ELR (cell line): ENCODE measurements at places on chromosomes 12 and 14.

GRCh38 chr14:93511001-93511400 lies 80.3 kb downstream of the UNC79 start:
- DNase-seq, result no peak

GRCh38 chr14:52233693-52234092 lies 33.8 kb upstream of the PTGDR start:
- DNase-seq, result no peak

- DNase-seq, result no peak
These were observed 44.9 kb downstream of the TESC start for GRCh38 chr12:117054279-117054678.

DNA sequence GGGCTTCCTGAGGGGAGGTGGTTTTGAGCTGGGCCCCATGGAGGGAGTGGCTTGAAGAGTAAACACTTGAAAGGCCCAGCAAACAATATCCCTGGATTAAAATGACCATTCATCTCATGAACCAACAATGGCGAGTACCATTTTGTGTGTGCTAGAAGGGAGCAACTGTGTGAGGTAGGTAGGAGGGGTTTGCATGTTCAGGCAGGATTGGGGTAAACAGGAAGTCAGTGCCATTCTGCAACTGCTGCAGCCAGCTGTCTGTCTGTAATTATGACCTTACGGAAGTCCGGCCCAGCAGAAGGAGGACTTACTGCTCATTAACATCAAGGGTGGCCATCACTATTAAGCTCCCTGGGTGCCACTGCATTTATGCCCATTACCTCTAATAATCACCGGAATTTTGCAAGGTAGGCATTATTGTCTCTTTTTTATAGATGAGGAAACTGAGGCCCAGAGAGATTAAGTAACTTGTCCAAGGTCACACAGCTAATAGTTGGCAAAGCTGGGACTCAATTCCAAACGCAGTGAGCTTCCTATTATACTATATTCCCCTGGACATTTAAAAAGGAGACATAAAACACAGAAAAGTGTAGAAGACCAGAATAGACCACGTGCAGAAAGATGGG lies 16.6 kb upstream of the IFI27L2 start:
- no peak for DNase-seq

GRCh38 chr14:89013098-89013504 lies 188.7 kb downstream of the TTC8 start:
- peak; percentile 53 for DNase-seq
